ENCODE measurements at places on chromosomes 1 and 21. TPM values are rescaled to one million over a fixed set of nuclear protein-coding genes. Genes with fewer than 3 reads are reported as not detected.
A peak's percentile ranks its signal among the peaks of the same experiment; 100 is the strongest.

DNA sequence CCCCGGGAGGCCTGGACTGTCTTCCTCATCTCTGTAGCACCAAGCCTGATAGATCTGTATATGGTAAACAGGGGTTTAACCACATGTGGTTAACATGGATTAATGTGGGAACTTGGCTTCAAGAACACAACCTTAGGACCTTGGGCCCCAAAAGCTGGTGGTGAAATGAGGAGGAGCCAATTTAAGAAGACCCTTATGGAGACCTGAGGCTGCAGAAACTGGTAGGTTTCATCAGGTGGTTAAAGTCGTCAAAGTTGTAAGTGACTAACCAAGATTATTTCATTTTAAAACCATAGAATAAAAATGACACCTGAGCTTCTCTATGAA lies 14.0 kb downstream of the THEMIS2 start:
- no peak for DNase-seq

DNA sequence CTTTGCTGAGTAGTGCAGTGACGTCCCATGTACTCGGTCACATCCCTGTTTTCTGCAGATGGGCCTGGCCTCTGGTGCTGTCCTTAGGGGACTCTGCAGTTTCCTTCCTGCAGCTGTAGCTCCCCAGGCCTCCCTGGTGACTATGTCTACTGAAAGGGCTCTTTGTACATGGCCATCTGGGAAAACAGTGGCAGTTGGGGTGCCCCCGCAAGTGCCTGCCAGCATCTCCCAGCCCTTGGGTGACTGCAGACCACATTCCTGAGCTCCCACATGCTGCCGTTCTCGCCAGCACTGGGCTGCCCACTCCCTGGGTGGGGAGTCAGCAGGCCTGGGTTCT lies 37.5 kb upstream of the KCNA10 start:
- DNase-seq, result peak; percentile 31

DNA sequence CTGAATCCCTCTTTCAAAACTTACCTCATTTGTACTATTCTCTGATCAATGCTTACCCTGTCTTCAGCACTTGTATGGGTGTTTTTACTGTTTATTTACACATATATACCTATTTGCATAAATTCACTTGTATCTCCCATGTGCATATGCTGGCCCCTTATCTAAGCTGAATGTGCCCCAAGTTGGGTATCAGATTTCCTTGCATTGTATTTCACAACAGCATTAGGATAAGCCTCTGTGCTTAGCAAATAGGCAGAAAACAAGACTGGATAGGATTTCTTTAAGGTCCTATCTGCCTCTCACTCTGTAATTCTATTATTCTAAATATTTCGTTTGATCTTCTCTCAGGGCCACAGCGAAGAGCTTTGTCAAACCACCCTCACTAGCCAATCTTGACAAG lies 45.9 kb upstream of the IPO9 start:
- DNase-seq, result no peak

DNA sequence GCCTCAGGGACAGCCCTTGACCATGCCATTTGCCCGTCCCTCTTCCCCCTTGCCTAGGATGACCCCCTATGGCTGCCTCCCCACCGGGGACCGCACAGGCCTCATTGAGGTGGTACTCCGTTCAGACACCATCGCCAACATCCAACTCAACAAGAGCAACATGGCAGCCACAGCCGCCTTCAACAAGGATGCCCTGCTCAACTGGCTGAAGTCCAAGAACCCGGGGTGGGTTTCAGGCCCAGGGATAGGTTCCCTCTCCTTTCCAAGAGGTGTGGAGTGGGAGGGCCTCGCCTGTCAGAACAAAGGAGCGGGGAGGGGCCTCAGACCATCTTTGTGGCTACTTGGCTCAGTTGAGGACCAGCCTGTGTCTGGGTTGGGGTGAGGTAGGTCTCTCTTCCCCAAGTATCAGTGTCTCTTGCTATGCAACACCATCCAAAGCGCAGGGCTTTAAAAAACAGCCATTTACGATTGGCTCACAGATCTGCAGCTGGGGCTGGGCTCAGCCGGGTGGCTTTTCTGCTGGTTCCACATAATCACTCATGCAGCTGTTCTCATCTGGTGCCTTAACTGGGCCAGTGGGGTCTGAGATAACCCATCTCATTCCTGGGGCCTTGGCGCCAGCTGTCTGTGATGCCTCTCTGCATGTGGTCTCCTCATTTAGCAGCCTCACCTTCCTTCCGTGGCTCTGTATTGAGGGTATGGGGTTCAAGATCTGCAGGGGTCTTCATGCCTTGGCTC lies 71.7 kb downstream of the PIK3CD start:
- DNase-seq, result no peak

DNA sequence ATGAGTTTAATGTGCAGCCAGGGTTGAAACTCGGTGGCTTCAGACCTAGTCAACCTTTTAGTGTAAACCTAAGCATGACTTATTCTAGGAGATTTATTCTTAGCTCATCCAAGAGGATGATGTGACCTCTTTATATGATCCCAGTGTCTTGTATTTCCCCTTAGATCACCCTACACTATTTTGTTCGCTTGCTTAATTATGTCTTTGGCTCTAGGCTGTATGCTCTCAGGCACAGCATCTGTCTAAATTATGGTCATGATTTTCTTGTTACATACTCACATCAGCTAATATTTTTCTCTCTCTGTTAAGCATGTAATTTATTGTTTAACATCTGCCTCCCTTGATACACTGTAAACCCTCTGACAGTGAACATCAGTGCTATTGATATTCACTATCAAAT lies 19.1 kb downstream of the COL11A1 start:
- DNase-seq, result no peak

GRCh38 chr1:202135221-202135721 lies 9.3 kb downstream of the ARL8A start:
- peak; percentile 85 for DNase-seq

DNA sequence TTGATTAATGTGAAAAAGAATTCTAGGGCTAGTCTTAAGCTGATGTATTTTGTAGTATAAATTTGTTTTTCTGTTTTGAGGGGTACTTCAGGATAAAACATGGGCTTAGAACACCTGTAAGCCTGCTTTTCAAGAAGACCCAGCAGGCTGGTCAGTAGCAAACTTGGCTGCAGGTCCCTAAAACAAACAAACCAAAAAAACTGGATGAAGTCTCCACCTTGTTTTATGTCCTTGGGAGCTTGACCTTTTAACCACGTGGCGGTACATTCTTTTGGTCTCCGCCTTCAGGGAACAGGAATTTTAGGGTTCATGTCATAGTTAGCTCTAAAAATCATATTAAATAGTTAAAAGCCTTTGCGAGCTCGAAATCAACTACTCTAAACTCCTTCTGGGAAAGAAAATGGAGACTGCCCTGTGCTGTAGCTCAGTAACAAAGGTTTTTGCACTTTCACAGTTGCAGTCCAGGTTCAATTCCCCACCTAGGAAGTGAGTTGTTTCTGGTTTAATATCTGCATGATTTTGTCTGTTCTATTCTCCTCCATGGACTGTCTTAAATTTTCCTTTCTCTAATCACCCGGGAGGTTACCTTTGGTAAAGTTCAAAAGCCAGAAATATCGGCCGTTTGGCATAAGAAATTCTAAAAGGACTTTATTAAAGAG lies 18.6 kb downstream of the PRDX6 start:
- no peak for DNase-seq

- DNase-seq, result peak; percentile 8
Measured at GRCh38 chr1:237386362-237387143, 344.6 kb downstream of the RYR2 start.

DNA sequence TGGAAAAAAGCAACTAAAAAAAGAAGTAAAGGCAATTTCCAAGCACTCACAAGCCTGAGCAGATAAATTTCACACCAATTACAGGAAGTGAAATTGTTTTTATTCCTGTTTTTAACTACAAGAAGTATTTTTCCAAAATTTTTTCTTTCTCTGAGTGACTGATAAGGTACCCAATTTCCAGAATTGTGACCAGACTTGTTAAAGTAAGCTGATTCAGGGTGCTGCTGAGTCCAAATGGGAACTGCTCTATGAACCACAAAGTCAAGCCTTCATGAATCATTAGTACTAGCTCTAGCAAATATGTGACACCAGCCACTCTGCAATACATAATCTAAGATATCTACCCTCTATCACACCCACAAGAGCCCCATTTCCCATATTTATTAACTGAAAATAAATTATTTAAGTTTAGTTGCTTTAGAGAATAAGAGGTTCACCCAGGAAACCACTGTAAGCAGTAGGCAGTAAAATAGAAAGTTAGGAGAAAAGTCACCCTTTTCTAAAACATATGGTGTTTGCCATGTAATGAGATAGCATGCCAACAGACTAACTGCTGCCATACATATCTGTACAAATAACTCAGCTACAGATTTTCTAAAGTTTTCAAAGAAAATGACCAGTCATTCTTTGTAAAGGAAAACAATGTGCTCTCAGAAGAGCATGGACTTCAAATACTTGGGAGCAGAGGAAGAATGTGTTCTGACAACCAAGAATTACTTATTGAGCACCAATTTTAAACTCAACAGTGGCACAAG lies 43.1 kb upstream of the TNFSF18 start:
- no peak for DNase-seq

DNA sequence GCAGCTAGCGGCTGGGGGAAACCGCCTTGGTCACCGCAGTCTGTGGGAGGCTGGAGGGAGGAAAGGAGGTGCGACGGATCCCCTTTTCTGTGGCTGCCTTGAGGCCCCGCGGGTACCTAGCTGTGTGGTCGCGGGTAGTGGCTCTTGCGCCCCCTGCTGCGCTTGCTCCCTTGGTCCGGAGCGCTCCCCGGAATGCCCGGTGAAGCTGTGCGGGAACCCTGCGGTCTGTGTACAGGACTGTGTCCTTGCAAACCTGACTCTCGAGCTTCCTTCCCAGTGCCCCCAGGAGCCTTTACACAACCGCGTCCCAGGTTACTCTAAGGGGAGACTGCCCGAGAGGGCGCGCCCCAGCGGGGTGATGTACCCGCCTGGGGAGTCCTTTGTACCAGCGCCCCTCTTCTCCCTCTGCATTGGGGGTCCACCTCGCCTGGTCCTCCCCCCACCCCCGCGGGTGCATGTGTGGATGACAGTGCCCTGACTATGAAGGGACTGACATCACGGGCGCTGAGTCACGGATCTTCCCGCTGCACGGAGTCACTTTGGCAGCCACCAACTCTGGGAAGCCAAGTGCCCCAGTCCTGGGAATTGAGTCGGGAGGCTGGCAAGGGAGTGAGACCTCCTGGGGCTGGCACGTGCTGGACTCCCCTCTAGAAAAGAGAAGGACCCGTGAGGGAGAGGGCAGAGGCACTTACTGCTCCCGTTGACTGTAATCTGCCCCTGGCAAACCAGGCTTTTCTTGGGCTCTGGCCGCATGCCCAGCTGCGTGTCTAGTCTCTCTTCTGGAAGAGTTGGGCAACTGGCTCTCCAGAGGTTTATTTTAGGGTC lies 816 bp downstream of the IL6R start:
- no peak for DNase-seq

GRCh38 chr1:237139732-237140131 lies 97.7 kb downstream of the RYR2 start:
- no peak for DNase-seq

- no peak for DNase-seq
Measured at GRCh38 chr1:168834225-168834872, 105.3 kb upstream of the DPT start.

GRCh38 chr1:145991735-145992412 lies 4.5 kb downstream of the TXNIP start:
- no peak for DNase-seq

DNA sequence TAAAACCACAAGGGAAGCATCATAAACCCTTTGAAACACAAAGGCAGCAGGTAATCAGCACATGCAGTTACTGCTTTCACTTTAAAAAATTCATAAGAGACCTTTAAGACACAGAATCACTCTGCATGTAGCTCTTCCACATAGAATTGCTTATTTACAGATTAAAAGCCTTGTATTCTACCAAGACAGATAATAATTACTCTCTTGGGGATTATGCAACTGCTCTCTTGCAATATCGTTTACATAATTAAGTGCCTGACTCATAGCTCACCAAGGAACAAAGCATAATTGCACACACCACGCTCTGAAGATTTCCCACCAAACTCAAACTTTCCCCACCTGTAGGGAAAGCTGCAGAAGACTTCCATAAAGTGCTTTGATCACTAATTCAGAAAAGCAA lies 87.9 kb downstream of the VAV3 start:
- DNase-seq, result no peak

DNA sequence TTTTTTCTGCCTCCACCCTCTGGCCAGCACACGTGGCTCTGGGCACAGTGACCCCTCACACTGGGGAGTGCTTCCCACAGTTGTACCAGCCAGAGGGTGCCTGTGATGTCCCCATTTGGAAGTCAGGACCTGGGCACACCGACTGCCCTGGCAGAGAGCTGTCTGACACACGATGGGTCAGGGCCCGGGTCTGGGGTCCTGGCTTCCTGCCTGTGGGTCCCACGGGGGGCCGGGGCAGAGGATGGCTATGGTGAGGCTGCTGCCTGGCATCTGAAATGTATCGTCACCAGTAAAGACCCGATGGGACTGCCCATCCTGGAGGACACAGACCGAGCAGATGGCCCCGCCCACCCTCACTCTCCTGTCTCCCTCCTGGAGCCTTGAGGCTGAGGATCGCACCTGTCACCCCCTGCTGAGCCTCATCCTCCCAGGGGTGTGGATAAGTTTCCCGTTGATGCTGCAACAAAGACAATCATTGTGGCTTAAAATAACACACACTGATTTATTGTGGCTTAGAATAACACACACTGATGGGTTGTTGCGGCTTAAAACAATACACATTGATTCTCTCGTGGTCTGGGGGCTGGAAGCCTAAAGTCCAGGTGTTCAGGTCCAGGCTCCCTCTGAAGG lies 88.8 kb upstream of the TTC34 start:
- no peak for DNase-seq

DNA sequence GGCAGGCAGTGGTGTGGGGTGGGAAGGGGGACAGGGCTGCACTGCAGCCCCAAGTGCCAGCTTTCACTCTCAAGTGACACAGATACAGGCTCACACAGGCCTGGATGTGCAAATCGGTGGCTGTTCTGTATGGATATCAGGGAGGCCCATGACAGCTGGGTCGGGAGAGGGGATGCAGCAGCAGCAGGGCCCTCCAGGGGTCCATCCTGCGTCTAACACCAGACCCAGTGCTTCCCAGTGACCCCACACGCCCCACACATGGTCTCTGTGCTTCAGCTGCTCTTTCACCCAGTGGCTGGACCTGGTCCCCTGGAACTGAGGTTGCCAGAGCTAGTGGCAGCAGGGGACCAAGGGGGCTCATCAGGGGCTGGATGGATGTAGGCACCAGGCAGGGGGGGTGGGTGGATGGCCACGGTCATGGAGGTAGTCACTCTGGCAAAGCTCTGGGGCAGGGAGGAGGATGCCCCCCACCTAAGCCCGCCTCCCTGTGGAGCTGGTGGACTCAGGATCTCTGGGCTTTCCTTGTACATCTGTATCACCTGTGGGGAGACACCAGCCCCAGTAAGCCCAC lies 13.9 kb downstream of the BTBD19 start:
- DNase-seq, result no peak

The INKA2 gene
- total RNA-seq, result 15.9 TPM

The S100A7 gene
- total RNA-seq, result not detected

The LYPD8 gene
- not detected for total RNA-seq

The RCOR3 gene
- total RNA-seq, result 60.1 TPM

The YARS1 gene
- total RNA-seq, result 34.8 TPM

The MFSD2A gene
- 18.9 TPM for total RNA-seq

The CD244 gene
- not detected for total RNA-seq

The RNF186 gene
- not detected for total RNA-seq

The FAM72D gene
- total RNA-seq, result 1.4 TPM

The LCE2C gene
- total RNA-seq, result not detected

The GOLT1A gene
- 0.54 TPM for total RNA-seq

The AKR1A1 gene
- 47.0 TPM for total RNA-seq

The NBPF6 gene
- total RNA-seq, result 0.18 TPM

The CASZ1 gene
- total RNA-seq, result 1.7 TPM

Data from cerebellum (tissue), 4 donors.